Astrocyte of the spinal cord (primary cell): ENCODE measurements at places on chromosomes 7 and 10.

DNA sequence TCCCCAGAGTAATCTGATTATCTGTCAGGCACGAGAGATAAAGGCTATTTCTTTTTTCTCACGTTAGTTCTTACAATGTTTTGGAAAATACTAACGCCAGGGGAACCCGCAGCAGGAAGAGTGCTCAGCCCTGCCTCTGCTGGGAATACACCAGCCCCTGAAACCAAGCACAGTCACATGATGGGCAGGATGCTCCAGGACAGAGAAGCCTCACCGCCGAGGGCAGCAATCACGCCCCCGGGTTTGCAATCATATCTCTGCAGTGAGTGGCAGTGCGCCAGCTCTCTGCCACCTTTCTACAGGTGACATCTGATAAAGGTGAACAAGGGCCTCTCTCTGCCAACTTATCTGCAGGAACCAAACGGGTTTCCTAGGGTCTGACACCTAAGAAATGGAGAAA is 39.8 kb downstream of the BRI3 start:
- DNase-seq, result no peak

GRCh38 chr7:79658304-79658703 is 204.8 kb upstream of the MAGI2 start:
- DNase-seq, result no peak

- DNase-seq, result peak; percentile 72
Measured at GRCh38 chr10:62594093-62594520, 210.4 kb upstream of the ADO start.

DNA sequence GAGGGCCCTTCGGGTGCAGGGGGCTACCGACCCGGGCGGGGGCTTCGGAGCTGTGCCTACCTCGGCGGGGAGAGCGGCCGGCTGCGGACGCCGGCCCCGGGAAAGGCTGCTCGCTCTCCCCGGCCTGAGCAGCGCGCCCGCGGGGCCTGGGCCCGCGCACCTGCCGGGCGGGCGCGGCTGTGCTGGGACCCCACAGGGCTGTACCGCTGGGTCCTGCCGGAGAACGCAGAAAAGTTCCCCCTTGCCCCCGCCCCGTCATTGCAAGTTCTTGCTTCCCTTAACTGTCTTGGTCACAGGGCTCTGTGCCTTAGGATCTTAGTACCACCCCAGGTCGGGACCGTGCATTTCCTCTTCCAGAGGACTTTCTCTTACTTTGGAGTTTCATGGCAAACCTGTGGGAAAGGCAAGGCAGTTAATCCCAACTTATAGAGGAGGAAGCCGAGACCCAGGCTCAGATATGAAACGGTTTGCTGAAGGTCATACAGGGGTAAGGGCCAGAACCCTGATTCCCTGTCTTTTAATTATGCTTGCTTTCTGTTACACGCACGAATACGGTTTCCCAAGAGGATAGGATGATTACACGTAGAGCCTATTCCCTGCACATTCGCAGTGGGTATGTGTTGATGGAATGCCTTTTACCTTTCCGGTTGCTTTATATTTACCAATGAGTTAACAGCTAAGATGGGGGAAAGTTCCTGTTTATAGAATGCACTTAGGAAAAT is 652 bp downstream of the PCGF5 start:
- peak; percentile 19 for DNase-seq

GRCh38 chr10:22588462-22588861 is 125.9 kb downstream of the PIP4K2A start:
- DNase-seq, result no peak

DNA sequence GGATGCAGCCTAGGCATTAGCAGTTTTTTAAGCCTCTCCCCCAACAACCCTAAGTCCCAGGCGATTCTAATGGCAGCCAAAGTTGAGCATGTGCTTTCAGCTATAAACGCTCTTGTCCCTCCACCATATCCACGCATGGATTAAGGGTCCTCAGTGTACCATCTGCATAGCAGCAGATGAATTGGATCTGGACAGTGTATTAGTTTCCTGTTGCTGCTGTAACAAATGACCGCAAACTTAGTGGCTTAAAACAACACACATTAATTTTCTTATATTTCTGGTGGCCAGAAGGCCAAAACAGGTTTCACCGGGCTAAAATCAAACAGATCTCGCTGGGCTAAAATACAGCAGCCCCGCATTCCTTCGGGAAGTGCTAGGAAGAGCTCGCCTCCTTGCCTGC is 13.1 kb downstream of the TSPAN33 start:
- no peak for DNase-seq

GRCh38 chr10:104809288-104810090 is 168.4 kb downstream of the SORCS3 start:
- peak; percentile 39 for DNase-seq

DNA sequence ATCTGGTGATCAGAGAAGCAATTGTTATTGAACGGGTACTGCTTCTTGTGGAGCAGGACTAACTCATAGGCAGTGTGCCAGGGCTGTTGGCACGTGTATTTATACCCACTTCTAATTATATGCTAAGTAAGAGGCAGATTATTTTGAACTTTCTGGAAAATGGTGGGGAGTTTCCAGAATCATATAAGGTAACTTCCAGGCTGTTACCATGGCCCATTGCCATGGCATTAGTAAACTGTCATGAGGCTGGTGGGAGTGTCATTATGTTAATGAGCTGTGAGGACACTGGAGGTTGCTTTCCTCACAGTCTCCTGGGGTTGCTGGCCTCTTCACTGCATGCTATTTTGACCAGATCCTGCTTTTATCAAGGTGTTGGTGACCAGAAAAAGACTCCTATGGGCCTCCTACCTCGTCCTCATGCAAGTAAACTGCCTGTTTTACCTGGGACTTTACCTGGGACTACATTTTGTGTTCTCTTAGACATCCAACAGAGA is 122.6 kb downstream of the KCND2 start:
- DNase-seq, result no peak

GRCh38 chr7:3787717-3788264 is 486.7 kb downstream of the SDK1 start:
- DNase-seq, result peak; percentile 4

GRCh38 chr10:84256510-84257342 is 11.9 kb downstream of the RGR start:
- DNase-seq, result peak; percentile 42

- peak; percentile 39 for DNase-seq
Measured at GRCh38 chr10:34814223-34814912, 728 bp downstream of the PARD3 start.

DNA sequence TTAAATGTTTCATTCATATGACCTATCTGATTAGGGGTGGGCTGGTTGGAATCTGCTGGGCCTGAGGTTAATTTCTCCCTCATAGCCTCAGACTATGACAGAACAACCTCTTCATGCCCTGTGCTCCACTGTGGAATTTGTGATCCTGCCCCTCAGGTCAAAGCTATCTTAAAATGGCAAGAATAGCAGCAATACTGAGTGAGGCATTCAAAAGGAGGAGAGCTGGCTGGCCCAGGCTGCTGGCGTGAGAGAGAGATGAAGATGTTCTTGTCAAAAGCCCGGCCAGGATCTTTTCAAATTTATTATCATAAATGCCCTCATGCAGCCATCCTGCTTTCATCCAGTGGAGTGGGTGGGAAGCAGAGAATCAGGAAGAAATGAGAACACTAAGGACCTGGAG is 41.8 kb upstream of the PLCE1 start:
- no peak for DNase-seq

GRCh38 chr7:22944510-22944909 is 69.4 kb downstream of the HYCC1 start:
- DNase-seq, result no peak

GRCh38 chr10:25304606-25305005 is 129.8 kb downstream of the GPR158 start:
- DNase-seq, result no peak

DNA sequence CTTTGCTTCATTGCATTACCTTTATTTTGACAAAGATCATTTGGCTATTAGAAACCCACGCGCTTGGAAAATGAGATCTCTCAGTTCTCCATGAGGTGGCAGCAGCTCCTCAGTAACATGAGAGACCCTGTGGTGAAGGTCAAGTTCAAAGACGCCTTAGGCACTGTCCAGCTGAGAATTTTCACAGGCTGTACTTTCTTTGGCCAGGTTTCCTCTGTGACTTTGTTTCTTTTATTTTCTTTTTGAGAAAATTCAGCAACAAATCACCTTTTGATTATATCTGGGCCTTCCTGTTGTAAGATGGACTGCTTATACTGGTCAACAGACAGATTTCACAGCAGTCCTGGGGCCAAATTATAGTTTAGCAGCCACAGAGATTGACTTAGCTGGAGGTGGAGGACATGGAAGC is 54.5 kb downstream of the RAB18 start:
- peak; percentile 55 for DNase-seq

DNA sequence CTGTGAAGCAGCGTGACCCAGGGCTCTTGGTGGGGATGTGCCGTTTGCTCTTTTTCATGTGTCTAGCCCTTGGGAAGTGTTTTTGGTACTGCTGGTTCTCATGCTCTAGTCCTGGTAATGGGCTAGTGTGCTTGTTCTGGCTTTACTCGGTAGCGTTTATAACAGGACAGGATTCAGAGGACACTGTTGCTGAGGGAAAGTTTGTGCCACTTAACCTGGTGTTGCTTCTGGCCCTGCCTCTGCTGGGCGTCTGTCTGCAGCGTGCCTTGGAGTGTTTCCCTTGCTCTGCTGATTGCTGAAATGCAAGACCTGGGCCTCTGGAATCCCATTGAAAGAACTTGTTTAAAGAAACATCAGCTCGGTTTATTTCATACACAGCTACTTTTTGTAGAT is 35.0 kb downstream of the INPP5A start:
- peak; percentile 69 for DNase-seq

- DNase-seq, result peak; percentile 29
Measured at GRCh38 chr7:91826377-91826776, 54.1 kb downstream of the MTERF1 start.

- DNase-seq, result peak; percentile 87
Measured at GRCh38 chr7:82443547-82444219, at the start of gene CACNA2D1. TSS of gene CACNA2D1 (minus strand) at chr7:82443777.

DNA sequence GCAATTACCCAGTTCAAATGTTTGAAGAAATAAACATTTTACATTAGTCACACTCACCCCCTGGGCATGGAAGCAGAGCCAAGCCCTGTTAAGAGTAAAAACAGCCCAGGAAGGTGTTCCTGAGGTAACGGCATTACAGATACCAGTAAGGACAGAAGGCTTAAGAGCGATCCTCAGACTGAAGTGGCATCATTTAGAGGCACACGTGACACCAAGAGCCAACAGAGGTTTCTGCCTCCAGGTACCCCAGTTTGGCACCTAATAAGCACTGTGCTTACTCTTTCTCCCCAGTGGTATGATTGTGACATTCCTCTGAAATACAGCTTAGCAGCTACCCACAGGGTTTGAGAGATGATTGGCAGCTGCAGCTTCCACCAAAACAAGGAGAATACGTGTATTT is 17.2 kb downstream of the MMS19 start:
- DNase-seq, result no peak

DNA sequence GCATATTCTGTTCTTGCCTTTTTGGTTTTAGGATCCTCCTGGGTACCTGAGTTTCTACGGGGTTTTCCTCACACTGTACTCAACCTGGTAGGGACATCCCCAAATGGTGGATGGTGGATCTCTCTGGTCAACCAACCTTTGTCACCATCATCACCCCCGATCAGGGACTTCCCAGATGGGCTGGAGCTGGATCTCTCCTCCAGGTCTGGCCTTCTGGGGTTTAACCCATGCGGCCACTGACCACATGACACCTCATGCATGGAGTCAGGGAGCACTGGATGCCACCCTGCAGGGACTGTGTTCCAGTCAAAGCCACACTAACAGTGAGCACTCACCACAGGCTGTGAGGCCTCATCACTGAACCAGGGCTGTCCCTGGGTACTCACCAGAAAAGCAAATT is 80.0 kb downstream of the CELF2 start:
- DNase-seq, result no peak

DNA sequence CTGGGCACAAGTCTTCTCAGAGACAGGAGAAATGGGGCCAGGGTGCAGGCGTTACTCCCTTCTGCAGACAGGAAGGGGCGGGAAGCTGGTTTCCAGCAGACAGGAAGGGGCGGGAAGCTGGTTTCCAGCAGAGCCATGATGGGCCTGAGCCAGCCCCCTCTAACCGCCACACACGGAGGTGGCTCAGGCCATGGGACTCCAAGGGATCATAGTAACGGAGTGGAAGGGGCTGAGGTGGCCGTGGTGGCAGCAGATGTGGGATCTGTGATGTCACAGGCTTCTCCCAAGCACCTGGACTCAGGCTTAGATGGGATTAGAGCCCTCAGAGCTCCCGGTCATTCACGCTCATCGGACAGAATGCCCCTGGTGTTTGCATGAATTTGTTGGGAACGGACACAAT is 177.8 kb downstream of the USP6NL start:
- no peak for DNase-seq

GRCh38 chr10:88157981-88158465 is 294.6 kb downstream of the PTEN start:
- peak; percentile 88 for DNase-seq

DNA sequence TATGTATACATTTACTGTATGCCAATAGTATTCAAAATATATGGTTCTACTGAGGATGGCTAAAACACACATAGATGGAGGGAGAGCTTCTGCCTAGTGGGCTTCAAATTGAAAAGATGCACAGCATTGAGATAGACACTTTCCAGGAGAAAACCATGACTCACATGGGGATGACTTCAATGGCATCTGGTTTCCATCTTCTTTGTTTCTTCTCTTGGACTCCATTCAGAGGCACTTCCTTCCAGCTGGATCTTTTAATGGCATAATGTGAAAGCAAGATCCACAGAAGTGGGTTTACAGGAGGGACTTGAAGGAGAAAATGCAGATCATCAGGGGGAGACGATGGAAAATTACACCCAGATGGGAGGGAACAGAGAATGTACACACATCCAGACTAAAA is 84.9 kb downstream of the ZNF365 start:
- peak; percentile 37 for DNase-seq

DNA sequence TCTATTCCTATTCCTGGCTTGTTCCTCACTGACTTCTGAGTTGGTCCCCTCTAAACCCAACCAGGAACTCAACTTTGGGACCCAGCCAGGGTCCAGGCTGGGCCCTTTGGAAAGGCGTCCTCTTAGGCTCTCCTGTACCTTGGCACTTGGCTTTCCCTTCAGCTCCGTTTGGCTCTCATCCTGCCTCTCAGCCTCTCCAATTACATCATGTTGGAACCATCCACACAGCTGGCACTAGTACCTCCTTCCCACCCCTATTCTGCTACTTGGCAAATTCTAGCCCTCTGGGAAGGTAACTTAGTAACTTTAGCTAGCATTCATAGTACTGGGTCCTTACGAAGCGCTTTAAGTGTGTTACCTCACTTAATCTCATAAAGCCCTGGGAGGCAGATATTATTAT is 205.3 kb upstream of the HABP2 start:
- no peak for DNase-seq

- no peak for DNase-seq
Measured at GRCh38 chr7:130441408-130441869, 623 bp upstream of the CEP41 start.

DNA sequence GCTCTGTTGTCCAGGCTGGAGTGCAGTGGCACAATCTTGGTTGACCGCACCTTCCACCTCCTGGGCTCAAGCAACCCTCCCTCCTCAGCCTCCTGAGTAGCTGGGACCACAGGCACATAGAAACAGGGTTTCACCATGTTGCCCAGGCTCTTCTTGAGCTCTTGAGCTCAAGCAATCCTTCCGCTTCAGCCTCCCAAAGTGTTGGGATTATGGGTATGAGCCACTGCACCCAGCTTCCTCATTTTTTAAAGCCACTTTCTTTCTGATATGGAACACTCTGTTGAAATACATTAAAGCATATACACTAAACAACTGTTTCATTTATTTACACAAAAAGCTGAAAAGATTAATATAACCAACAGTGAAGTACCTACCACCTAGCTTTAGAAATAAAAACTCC is 117.2 kb downstream of the CLEC2L start:
- DNase-seq, result no peak
